Astrocyte (in vitro differentiated cells and primary cell): ENCODE measurements at places on chromosomes 11 and 22. TPM values are rescaled to one million over a fixed set of nuclear protein-coding genes. Genes with fewer than 3 reads are reported as not detected.
A peak's percentile ranks its signal among the peaks of the same experiment; 100 is the strongest.

Gene KLHDC7B
- total RNA-seq: 0.32 and 1.9 TPM in 2 replicates

Gene POLR2L
- total RNA-seq: 194 and 212 TPM in 2 replicates

Gene LDHAL6A
- not detected in 2 replicates for total RNA-seq

Gene MYO18B
- 0.07 TPM in 2 replicates for total RNA-seq

Gene SPON1
- total RNA-seq: 1.5 and 2.0 TPM in 2 replicates

Gene APOBEC3H
- total RNA-seq: 0.30 and 0.48 TPM in 2 replicates

DNA sequence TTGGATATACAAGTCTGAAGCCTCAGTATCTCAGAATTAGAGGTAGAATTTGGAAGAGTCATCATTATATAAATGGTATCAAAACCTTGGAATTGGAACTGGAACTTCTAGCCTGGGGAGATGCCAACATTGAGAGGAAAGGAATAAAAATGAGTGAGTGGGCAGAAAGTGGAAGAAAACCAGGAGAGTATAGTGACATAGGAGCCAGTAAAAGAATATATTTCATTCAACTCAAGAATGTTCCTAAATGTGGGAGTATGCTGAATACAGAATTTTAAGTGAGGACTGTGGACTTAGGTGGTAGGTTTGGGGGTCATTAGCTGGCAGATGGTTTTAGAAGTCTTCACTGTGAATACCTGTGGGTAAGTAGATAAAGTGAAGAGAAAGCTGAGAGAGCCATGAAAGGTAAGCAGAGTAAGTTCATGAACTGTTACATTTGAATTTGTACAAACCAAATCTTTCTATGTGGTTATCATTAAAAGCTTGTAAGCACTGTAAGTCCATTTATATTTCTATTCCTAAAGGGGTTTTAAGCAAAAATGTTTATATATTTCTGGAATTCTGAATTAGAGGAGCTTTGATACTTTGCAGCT is 60.2 kb downstream of the PDHX start:
- DNase-seq: peak; percentile 51
- H3K27me3 ChIP-seq: no peaks in the 10 kb centered on the region
- H3K27ac ChIP-seq: peak overlapping the region; percentile 89
- H3K4me1 ChIP-seq: peaks cover 41% of the 10 kb centered on the region
- peaks cover 3% of the 10 kb centered on the region for H3K36me3 ChIP-seq
- H3K4me3 ChIP-seq: peak overlapping the region; percentile 4

DNA sequence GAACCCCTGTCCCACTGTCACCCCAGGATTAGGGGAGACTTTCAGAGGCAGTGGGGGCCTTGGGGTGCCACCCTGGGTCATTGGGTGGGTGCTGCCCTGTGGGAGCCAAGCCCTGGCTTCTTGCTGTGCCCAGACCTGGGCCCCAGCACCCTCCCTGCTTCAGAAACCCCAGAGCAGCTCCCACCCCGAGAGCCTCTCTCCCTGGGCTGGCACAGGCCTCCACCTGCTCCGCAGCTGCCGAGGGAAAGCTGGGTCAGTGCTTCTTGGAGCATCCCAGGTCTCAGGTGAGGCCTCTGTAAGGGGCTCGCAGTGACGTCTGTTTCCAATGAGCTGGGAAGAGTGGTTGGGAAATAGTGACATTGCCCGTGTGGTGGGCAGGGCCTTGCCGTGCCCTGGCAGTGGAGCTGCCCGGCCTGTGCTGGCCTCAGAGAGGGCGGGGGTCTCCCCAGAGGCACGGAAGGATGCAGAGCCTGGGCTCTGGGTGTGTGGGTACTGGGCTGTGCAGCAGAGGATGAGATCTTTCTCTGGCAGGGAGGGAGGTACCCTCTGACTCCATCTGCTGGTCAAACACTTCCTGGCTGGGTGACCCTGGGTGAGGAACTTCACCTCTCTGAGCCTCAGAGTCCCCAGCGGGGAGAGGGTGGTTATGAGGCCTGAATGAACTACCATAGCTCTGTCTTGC is 23.0 kb downstream of the C22orf23 start:
- H3K4me1 ChIP-seq: peaks cover 20% of the 10 kb centered on the region
- no peak overlapping the region for H3K4me3 ChIP-seq
- H3K36me3 ChIP-seq: peaks cover 14% of the 10 kb centered on the region
- no peak for DNase-seq

- H3K27ac ChIP-seq: no peak overlapping the region
- peaks cover 3% of the 10 kb centered on the region for H3K36me3 ChIP-seq
- H3K27me3 ChIP-seq: no peaks in the 10 kb centered on the region
- H3K4me1 ChIP-seq: peaks cover 34% of the 10 kb centered on the region
Observed at GRCh38 chr22:37514526-37515051, 4.6 kb downstream of the CARD10 start.

DNA sequence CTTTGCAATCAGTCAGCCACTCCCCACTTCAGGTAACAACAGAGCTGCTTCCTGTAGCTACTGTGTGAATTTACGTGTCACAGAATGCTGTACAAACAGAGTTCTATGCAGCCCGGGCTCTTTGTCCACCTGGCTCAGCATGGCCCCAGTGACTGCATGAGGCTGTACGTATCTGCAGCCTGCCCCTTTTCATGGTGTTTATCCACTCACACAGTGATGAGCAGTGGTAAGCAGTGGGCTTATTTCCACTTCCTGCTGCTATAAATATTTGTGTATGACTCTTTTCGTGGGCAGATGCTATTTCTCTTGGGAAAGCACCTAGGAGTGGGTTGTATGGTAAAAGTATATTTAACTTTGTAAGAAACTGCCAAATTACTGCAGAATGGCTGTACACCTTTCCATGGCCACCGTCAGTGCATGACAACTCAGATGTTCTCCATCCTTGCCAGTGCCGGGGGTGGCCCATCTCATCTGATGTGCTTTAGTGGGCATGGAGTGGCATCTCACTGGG is 43.3 kb downstream of the MYEOV start:
- DNase-seq: peak; percentile 61
- no peaks in the 10 kb centered on the region for H3K36me3 ChIP-seq
- H3K27ac ChIP-seq: no peak overlapping the region
- H3K4me1 ChIP-seq: peaks cover 9% of the 10 kb centered on the region
- H3K27me3 ChIP-seq: no peaks in the 10 kb centered on the region

DNA sequence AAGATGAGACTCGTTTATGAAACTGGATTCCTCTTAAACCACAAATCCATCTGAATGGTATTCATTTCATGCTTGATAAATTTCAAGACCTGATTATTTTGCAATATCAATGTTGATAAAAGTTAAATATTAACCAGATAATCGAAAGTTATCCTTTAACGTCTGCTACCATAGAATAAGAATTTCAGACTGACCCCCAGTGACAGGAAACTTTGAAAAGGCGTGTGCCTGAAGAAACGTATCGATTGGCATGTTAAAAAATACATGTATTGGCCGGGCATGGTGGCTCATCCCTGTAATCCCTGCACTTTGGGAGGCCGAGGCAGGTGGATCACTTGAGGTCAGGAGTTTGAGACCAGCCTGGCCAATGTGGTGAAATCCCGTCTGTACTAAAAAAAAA is 13.9 kb downstream of the SCGB1A1 start:
- no peak overlapping the region for H3K4me3 ChIP-seq
- no peaks in the 10 kb centered on the region for H3K27me3 ChIP-seq
- H3K27ac ChIP-seq: no peak overlapping the region
- H3K4me1 ChIP-seq: peaks cover 35% of the 10 kb centered on the region

DNA sequence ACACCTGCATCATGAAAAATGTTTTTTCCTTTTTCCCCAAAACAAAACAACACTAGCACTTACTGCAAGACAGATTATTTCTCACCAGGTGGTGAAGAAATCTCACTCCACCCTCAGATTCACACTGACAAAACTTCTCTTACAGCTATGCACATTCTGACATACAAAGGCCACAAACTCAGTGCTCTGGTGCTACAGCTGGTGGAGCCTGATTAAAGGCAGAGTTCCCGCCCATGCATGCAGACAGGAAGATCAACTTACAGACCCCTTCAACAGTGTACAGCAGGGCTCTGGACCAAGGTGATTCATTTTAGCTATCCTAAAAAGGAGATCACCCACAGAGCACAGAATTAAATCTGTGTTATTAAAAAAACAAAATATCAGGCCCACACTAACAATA is 112.6 kb downstream of the CADM1 start:
- peak; percentile 47 for DNase-seq
- H3K27me3 ChIP-seq: no peaks in the 10 kb centered on the region
- no peaks in the 10 kb centered on the region for H3K4me1 ChIP-seq
- no peak overlapping the region for H3K4me3 ChIP-seq
- no peaks in the 10 kb centered on the region for H3K36me3 ChIP-seq

- H3K27me3 ChIP-seq: no peaks in the 10 kb centered on the region
- H3K4me3 ChIP-seq: no peak overlapping the region
- H3K36me3 ChIP-seq: no peaks in the 10 kb centered on the region
- peak; percentile 68 for DNase-seq
- peak overlapping the region; percentile 40 for H3K27ac ChIP-seq
- H3K4me1 ChIP-seq: peaks cover 27% of the 10 kb centered on the region
Observed at GRCh38 chr22:19984201-19984753, 32.3 kb downstream of the ARVCF start.

DNA sequence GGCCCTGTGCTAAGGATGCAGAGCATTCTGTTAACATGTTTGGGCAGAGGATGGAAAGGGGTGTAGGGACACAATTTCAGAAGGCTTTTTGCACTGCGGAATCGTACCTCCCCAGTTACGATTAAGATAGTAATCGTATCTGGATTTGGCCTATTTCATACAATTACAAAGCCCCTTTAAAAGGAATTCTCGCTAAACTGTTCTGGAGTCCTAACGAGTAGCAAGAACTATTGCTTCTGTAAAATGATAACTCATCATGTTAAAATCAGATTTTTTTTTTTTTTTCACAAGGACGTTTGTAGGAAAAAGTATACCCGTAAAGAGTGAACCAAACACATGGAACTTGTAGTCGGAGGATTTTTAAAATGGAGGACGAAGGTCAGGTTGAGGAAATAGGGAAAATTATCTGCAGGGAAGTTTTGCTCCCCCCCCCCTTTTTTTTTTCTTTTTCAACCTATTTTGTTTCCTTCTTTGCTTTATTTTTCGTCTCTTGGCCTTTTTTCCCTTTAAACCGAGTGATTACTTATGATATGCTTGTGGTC is 934 bp downstream of the HSD17B12 start:
- H3K36me3 ChIP-seq: peaks cover 4% of the 10 kb centered on the region
- H3K27me3 ChIP-seq: no peaks in the 10 kb centered on the region
- peak; percentile 8 for DNase-seq
- H3K4me3 ChIP-seq: peak overlapping the region; percentile 96
- peaks cover 4% of the 10 kb centered on the region for H3K4me1 ChIP-seq

DNA sequence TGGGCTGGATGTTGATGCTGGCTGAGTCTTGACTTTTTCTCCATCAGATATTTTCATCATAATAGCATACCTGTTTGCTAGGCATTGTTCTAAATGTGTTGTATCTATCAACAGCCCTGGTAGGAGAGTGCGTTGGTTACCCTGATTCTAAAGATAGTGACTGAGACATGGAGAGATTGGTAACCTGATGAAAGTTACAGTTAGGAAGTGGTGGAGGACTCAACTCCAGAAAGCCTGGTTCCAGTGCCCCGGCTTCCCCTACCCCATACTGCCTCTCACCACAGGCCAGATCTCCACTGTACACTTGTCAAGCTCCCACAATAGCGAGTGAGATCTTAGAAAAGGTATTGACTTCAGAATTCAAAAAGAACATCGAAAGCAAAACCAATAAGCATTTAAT is 22.8 kb upstream of the RELT start:
- peaks cover 13% of the 10 kb centered on the region for H3K36me3 ChIP-seq
- no peaks in the 10 kb centered on the region for H3K4me1 ChIP-seq
- no peak for DNase-seq

- no peak for DNase-seq
- H3K4me1 ChIP-seq: peaks cover 17% of the 10 kb centered on the region
- H3K27me3 ChIP-seq: no peaks in the 10 kb centered on the region
- H3K4me3 ChIP-seq: no peak overlapping the region
Observed at GRCh38 chr22:42623301-42623751, 8.6 kb upstream of the POLDIP3 start.

GRCh38 chr11:13638422-13638821 is 30.0 kb upstream of the FAR1 start:
- no peaks in the 10 kb centered on the region for H3K27me3 ChIP-seq
- H3K36me3 ChIP-seq: no peaks in the 10 kb centered on the region
- H3K4me3 ChIP-seq: no peak overlapping the region
- no peak for DNase-seq
- no peak overlapping the region for H3K27ac ChIP-seq

DNA sequence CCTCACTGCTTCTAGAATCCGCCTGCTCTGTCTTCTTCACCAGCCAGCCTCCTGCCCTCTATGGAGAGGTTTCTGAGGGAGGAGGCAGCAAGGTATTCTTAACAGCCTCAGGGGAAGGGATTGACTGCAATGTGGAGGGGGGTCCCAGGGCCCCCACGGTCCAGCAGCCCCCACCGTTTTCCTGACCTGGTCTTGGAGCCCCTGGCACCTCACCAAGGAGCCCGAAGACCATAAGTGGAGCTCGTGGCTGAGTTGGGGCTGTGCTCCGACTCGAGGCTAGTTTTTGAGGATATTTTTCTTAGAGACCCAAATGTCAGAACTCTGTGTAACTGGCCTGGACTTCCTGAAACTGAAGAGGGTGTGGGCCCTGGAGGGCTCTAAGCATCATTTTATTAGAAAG is 590.0 kb downstream of the BRD1 start:
- no peak overlapping the region for H3K4me3 ChIP-seq
- H3K4me1 ChIP-seq: no peaks in the 10 kb centered on the region
- no peaks in the 10 kb centered on the region for H3K36me3 ChIP-seq
- no peaks in the 10 kb centered on the region for H3K27me3 ChIP-seq
- no peak for DNase-seq

- peaks cover 40% of the 10 kb centered on the region for H3K4me1 ChIP-seq
- no peaks in the 10 kb centered on the region for H3K36me3 ChIP-seq
- H3K27ac ChIP-seq: peak overlapping the region; percentile 79
- no peaks in the 10 kb centered on the region for H3K27me3 ChIP-seq
- peak; percentile 86 for DNase-seq
- H3K4me3 ChIP-seq: no peak overlapping the region
Observed at GRCh38 chr11:102603091-102603490, 22.0 kb downstream of the MMP20 start.

DNA sequence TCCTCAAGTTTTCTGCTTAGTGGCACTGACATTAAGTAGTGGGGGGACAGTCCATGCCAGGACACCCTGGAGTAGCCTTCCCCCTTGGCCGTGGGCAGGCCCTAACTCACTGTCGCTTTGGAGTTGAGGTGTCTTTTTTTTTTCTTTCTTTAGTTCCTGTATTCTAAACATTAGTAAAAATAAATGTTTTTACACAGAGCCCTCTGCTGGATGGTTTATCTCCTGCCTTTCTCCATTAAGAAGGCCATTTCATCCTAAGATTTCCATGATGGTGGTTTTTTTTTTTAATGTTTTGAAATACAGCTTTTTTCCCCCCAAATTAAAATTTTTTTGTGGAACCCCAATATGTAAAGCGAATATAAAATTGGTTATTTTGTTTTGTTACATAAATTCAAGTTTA is 1.8 kb upstream of the TIGD3 start:
- peaks cover 17% of the 10 kb centered on the region for H3K4me1 ChIP-seq
- H3K4me3 ChIP-seq: no peak overlapping the region
- H3K27me3 ChIP-seq: peaks cover 16% of the 10 kb centered on the region

DNA sequence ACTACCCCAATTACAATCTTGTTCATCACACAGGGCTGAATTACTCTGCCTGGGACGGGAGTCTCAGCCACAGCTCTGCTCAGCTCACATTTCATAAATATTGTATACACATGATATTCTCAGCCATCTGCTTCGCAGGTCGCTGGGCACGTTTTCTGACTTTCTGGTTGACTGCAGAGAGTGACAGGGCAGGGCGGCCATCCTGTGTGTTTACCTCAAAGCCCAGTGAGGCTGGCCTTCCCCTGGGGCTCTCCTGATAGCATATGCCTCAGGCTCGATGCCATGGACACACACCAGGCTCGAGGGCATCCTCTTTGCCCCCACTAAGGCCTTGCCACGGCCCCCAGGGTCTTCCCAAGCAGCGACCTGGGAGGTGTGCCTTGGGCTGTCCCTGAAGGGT is 345.0 kb downstream of the CADM1 start:
- no peak for DNase-seq
- H3K4me1 ChIP-seq: no peaks in the 10 kb centered on the region
- peaks cover 5% of the 10 kb centered on the region for H3K27me3 ChIP-seq
- H3K4me3 ChIP-seq: no peak overlapping the region
- no peak overlapping the region for H3K27ac ChIP-seq
